ENCODE measurements at places on chromosomes 3 and 15.

- no peak for DNase-seq
These were observed 59.1 kb downstream of the TBC1D2B start for GRCh38 chr15:78018445-78018844.

DNA sequence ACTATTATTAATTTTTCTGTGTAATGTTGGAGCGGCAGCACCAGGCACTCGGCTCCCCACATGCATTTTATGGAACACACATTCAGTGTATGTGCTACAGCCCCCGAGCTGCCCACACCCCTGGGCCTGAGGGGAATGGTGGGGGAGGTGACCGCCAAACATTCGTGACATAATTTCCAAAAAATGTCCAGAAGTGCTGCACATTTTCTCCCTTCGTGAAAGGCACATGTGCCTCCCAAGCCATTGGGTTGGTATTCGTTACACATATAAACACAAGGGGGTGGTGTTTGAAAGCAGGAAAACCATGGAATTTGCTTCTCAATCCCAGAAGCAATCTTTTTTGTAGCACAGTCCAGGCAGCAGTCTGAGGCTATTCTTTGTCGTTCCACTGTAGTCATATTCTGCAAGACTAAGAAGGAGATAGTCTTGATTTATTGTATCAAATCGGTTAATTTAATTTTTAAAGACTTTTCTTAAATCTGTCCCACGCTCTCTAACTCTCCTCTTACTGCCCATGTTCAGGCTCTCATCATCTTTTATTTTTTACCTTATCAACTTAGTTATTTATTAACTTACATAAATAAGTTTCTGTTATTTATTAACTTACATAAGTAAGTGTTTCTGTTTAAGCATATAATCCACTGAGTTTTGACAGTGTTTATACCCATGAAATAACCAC lies 39.2 kb upstream of the POLR2M start:
- peak; percentile 29 for DNase-seq

DNA sequence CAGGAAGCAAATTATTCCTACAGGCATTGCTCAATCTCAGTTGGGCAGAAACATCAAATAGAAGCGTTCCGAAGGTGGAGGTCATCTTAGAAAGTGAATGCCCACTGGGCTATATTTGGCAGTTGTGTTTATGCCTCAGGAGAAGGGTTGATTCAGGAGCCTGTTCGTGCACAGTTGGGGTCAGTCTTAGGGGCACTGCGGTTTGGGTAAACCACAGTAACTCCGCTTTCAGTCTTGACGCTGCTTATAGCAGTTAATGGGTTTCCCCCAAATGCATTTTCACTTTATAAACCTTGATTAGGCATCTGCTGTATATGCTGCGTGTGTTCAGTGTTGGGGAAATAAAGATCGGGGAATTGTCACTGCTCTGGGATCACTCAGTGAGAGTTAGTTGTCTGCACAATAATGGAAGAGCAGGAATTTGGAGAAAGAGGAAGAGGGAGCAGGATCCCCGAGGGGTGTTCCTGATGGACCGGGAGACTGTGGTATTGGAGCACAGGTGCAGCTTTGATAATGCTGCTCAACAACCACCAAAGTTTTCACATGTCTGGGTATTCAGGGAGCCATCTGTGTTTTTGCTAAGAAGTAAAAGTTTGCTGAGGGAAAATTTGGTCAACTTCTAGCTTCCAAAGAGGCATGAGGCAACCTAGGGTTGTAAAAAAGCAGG lies 124.3 kb upstream of the EIF1B start:
- DNase-seq: no peak

DNA sequence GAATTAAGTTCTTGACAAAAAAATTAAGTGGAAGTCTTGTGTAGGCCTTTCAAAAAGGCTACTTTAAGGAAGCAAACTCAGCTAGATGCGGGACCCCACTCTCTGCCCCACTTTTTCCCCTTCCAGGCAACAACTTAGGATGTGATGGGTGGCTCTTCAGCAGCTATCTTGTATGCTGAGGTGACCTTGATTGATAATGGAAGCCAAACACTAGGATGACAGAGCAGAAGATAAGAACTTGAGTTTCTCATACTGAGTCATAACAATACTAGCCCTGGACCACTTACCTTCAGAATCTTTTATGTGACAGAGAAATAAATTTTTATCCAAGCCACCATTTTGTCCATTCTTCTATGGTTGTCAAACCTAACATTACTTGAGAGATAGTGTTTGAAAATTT lies 16.1 kb downstream of the PDCD10 start:
- DNase-seq: no peak

GRCh38 chr3:41915353-41915752 lies 46.5 kb downstream of the ULK4 start:
- no peak for DNase-seq

GRCh38 chr3:130310109-130310508 lies 35.4 kb upstream of the COL6A5 start:
- DNase-seq: no peak

DNA sequence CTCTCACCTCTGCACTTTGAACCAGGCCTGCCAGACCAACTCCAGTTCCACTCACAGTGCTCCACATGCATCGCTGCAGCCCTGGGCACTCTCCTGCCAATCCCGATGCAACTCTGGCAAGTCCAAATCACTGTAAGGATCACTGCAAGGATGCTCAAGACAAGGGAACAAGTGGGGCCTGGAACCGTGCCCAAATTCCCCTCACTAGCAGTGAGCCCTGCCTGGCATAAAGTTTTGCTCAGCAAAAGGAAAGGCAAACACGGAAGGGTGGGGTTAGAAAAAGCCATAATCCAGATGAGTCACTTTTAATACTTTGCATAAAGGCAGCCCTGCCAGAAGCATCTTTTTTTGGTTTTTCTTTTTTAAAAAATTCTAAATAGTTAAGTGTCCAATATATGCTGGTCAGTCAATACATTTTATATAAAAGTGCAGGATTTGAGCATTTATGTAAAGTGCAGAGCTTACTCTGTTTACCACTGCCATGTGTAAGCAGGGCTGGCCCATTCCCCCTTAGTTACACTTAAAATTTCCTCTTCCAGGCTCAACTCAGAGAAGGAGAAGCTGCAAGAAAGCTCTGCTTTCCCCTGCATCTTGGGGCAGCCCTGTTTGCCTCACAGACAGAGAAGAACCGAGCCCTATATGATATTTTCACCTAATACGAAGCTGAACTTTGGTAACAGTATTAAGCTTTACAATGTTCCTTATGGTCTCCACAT lies 102.2 kb downstream of the CD47 start:
- DNase-seq: peak; percentile 18

DNA sequence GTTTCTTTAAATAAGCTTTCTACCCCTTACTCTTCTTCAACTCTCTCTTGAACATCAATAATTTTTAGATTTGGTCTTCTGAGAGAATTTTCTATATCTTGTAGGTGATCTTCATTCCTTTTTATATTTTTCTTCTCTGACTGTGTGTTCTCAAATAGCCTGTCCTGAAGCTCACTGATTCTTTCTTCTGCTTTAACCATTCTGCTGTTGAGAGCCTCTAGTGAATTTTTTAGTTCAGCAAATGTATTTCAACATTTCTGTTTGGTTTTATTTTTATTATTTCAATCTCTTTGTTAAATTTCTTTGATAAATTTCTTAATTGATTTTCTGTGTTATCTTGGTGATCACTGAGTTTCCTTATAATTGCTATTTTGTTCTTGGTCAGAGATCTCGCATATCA lies 19.6 kb downstream of the IQCH start:
- DNase-seq: no peak

DNA sequence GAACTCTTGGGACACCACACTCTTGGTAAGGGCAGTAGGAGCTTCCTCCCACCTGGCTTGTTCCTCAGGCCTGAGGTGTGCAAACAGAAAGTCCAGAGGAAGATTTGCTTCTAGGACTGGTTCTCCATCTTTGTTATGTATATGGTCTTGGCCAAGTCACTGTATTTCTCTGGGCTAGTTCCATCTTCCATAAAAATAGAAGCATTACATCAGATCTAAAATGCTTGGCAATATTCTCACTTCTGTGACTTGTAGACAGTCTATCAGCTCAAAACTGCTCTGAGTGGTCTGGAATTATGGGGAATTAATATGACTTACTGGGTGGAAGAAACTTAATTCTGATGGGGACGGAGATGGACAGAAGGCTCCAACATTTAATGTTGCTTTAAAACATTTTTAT lies 55.2 kb downstream of the TMEM108 start:
- DNase-seq: no peak

DNA sequence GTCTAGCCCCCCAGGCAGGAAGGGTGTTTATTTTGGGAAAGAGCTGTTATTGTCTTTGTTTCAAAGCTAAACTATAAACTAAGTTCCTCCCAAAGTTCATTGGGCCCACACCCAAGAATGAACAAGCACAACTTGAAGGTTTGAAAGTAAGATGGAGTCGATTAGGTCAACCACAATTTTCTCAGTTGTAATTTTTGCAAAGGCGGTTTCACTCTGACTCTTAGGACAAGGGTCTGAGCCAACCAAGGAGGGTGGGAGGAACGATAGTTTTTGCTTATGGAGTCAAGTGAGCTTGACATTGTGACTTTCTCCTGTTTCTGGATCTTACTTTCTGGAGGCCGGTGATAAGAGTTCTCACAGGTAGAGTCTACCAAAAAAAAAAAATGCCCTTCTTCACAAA lies 5.8 kb upstream of the ZNF770 start:
- DNase-seq: no peak

DNA sequence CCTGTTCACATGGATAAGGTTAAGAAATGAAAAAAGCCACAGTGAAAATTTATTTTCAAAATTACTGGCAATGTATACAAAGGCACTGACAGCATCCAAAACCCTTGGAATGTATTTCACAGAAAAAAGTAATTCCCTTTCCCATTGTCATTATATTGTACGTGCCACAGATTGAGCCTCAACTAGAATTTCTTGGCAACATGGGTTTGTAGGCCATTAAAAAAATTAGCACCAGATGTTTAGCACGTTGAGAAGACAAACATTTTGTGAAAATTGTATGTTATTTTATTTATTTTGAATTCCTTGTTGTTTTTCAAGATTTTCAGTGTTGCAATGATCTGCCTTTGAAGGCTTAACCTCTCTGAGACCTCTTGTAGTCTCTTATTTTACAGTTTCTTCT lies 76.3 kb upstream of the EPHB3 start:
- no peak for DNase-seq

DNA sequence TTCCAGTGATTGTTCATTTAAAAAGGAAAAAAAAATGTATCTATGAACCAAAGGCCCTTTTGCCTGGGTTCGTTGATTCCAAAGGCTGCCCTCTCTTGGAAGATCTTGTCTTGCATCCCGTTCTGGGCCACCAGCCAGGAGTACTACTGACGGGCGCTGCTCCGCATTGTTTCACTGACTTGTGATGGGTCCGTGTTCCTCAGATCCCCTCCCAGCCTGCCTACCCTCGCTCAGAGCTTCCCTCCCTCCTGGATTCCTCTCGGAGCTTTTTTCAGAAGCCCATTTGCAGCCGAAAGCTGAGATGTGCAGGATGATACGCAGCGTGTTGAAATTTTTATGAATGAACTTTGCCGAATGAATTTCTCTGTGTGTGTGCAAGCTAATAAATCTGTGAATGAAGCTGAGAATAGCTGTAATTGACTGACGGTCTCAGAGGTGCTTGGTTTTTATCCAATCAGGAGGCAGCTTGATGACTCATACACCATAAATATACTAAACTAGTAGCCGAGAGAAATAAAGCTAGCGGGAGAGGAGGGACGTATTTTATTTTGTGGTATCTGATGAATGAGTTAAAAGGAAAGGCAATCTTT lies at the start of gene SHC4:
Gene SHC4 (minus strand): TSS at position 396 of the 590 bp plus-strand sequence. CDS start 904 bp downstream, outside the sequence.
- peak; percentile 67 for DNase-seq

GRCh38 chr3:123444023-123444422 lies 4.9 kb downstream of the ADCY5 start:
- no peak for DNase-seq

DNA sequence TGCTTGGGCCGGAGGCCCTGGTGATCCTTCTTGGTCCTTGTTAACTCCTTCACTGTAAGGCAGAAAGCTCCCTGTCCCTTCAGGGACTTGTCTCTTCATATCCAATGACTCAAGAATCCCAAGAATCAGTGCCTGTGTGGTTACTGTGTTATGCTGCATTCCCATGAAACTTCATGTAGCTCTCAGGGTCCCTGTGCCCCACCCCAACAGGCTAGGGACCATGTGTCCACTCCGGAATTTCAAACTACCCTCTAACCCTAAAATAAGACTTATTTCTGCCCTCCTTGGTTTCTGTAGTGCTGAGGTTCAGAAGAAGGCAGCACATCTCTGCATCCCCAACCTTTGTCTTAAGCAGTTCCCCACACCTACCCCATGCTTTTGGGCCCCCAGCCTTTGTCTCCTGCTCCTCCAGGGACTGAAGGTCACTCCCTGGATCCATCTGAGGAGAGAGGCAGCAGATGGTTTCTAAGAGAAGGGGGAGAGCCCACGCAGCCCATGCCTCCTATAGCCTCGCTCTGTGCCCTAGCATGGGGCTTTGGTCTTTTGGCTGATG lies 531 bp upstream of the MAP1A start:
- DNase-seq: no peak

DNA sequence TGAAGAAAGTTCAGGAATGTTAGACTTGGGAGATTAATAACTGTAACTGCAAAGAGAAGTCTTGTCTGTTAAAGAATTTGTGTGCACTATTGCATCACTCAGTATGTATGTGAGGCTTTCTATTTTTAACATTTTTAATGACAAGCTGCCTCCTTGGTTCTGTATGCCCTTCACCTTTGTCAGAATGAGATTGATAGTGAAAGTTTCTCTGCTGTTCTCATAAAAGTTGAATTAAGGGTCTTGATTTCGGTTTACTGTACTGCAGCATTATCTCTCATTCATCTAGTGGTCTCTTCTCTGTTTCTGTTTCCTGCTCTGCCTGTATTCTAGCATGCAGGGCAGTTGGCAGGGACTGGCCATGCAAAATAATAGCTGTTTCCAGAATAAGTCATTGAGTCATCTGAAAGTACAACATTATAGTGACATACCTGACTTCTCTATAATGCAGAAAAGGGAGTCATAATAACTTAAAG lies 454.9 kb downstream of the IL5RA start:
- no peak for DNase-seq

DNA sequence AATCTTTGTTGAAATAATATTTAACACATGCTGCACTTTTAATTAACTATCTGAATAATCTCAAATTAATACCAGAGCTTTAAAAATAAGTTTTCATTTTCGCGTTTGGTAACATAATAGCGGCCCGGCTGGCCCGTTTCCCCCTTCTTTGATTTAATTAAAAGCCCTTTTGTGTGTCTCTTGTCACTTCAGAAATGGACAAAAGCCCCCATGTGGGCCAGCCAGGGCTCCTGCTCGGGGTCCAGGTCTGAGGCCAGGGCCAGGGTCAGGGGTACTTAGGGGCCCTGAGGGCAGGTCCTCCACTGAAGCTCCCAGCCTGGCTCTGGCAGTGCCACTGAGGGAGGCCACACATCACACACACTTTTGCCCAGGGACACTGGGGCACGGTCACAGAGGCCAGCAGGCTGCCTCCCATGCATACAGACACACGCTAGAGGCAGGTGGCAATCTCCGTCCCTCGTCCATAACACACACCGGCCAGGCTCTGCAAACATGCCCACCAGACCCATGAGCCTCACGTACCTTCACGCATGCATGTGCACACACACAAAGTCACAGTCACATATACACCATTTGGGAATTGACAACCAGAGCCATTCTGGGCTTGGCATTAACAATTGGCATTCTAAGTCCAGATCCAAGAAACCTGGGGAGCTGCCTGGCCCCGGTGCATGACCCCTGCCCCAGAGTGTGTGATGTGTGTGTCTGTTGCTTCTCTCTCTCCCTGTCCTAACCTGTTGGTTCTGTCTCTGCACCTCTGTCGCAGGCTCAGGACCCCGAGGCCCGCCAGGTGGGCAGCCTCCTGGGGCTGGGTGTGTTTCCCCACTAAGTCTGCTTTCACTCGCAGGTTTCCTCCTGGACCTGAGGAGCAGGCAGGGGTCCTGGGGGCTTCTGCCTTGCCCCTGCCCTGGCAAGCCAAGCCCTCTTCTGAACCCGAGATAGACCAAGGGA lies 38.5 kb downstream of the DNAJB8 start:
- DNase-seq: no peak
